ENCODE measurements at places on chromosomes 5 and 9. TPM values are rescaled to one million over a fixed set of nuclear protein-coding genes. Genes with fewer than 3 reads are reported as not detected.

The SHC3 gene
- total RNA-seq: 0.22 TPM

The TRIM36 gene
- total RNA-seq: 1.8 TPM

The SCGB3A2 gene
- total RNA-seq: not detected

The SARDH gene
- total RNA-seq: 0.15 TPM

The SPATA31C1 gene
- not detected for total RNA-seq

The RPS23 gene
- 3,600 TPM for total RNA-seq

The DMAC1 gene
- total RNA-seq: 77.5 TPM

The BARHL1 gene
- total RNA-seq: not detected

The PHPT1 gene
- total RNA-seq: 221 TPM

The PCDHB6 gene
- 1.1 TPM for total RNA-seq

The IL3 gene
- total RNA-seq: not detected

The PFN3 gene
- total RNA-seq: not detected

The CDH9 gene
- total RNA-seq: not detected

Data from A549 treated with Hydrocortisone at 1 μM for 4 hours (cell line).